Stimulated activated CD8-positive, alpha-beta memory T cell treated with anti-CD3 and anti-CD28 coated beads, Interleukin-7, amount 100 ng/mL, for 1 hour (primary cell): ENCODE measurements at places on chromosomes 7 and 10.

GRCh38 chr10:63549810-63550209 lies 28.6 kb downstream of the REEP3 start:
- no peak for DNase-seq

DNA sequence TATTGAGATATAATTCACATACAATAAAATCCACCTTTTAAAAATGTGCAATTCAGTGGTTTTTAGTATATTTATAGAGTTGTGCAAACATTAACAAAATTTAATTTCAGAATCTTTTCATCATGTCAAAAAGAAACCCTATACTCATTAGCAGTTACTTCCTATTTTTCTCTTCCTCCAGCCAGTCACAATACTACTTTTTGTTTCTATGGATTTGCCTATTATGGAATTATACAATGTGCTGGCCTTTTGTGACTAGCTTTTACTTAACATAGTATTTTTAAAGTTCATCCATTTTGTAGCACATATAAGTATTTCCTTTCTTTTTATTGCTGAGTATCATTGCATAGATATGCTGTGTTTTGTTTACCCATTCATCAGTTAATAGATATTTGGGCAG lies 199.9 kb upstream of the IMMP2L start:
- DNase-seq, result no peak

DNA sequence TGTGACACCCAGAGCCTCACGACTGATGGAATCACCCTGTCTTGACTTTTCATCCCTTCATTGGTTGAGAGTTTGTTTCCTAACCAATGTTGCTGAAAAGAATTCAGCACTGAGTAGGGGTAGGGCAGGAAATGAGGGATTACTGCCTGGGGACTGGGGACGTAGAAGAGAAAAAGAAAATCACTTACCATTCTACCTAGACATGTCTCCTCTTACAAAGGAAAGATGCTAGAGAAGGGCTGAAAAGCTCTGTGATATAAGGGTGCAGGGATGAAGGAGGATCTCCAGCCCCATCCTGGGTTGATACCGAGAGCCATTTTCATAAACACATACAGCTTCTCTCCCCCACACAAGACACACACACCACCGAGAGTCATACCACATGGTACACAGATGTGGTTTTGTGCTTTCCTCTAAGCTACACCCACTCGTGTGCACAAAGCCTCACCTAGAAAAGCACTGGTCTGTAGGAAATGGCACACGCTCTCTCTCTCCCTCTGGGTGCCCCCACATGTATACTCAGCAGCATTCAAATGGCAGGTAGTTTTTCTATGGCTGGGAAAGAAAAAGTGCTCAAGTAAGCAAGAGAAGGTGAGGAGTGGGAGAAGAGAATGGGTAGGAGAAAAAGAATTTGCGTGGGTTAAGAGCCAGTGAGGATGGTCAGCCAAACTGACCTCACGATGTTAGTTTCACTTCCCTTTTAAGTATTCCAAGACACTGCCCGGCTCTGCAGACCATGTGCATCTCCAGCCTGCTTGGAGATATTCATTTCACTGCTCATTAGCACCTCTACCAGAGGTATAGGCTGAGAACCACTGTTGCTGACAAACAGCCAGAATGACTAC lies 85.8 kb downstream of the CALD1 start:
- no peak for DNase-seq

DNA sequence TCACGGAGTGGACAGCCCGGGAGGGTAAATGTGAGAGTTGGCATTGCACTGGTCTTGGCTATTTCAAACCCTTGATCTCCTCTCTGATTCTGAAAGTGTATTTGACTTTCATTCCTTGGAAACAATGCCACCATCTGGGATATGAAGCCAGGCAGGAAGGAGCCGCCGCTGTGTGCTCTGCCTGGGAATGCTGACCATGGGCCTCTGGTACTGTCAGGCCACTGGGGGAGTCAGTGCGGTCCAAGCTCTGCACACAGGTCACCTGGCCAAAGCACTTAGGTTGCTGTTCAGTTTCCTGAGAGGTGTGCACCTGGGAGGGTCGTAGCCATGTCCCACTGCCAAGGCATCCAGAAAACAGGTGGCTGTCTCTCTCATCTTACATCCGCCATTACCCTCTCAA lies 68.5 kb upstream of the SHH start:
- no peak for DNase-seq

DNA sequence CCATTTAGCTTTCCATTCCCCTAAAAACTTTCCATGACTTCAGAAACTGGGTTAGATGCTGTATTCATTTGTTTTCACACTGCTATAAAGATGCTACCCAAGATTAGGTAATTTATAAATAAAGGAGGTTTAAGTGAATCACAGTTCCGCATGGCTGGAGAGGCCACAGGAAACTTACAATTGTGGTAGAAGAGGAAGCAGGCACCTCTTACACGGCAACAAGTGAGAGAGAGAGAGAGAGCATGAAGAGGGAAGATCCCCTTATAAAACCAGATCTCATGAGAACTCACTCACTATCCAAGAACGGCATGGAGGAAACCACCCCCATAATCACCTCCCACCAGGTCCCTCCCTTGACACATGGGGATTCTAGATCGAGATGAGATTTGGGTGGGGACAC lies 336.8 kb downstream of the TFEC start:
- no peak for DNase-seq

DNA sequence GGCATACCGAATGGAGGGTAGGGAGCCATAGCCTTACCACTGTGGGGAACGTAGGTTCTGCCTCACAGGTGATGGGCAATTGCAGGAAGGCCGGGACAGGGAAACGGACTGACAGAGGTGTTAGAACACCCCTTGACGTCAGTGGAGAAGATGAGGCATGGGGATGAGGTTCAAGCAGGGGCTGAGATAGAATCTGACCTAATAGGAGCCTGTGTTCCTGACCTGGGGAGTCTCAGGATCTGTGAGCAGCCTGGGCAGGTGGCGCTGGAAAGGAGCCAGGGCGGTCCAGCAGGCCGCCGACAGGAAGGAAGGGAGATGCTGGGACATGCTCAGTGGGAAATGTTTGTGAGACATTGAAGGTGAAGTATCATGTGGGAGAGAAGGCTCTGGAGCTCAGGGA lies 109.4 kb downstream of the WDFY4 start:
- no peak for DNase-seq
